ENCODE measurements at places on chromosomes 6 and 20. TPM values are rescaled to one million over a fixed set of nuclear protein-coding genes. Genes with fewer than 3 reads are reported as not detected.

DNA sequence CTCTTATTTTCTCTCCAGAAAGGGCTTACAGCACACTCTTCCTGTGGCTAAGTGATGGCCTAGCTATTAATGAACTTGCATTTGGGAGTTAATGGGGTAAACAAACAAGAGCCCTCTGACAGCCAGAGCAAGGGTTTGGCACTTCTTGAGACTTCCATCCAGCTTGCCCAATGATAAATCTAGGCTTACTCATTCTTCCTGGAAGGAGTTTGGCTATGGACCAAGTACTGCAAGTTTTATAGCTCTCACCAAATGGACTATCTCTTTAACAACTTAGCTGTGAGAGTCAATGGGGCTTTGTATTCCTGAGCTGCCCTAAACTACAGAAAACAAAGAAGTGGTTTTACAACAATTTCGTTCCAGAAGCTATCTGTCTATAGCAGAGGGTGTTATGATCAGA, 16.7 kb upstream of the PI3 start:
- DNase-seq = no peak
- H3K27ac ChIP-seq = no peak overlapping the region
- H3K36me3 ChIP-seq = no peaks in the 10 kb centered on the region
- H3K4me1 ChIP-seq = no peaks in the 10 kb centered on the region

Gene LRRN4
- total RNA-seq = 2.2 TPM

Gene LY6G6D
- not detected for total RNA-seq

Gene ZNF831
- total RNA-seq = not detected

DNA sequence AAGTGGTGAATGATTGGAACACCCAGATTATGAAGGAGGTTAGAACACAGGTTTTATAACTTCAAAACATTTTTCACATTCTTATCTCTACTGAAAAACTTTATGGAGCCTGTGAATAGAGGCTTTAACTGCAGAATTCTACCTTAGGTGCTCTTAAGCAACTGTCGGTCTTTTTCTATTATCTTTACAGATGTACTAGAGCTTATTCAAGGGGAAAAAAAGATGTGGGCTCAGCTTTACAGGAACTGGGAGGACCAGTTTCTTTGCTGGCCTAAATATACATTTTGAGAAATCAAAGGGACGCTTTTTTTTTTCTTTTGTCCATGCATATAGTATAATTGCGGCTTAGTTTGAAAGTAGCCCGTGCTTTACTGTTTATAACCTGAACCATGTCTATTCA, 58.9 kb downstream of the UST start:
- H3K27me3 ChIP-seq = no peaks in the 10 kb centered on the region
- no peak overlapping the region for H3K27ac ChIP-seq
- H3K4me3 ChIP-seq = no peak overlapping the region
- H3K36me3 ChIP-seq = no peaks in the 10 kb centered on the region
- no peak for DNase-seq
- peaks cover 66% of the 10 kb centered on the region for H3K4me1 ChIP-seq

GRCh38 chr6:49072146-49072545, 390.9 kb downstream of the MMUT start:
- no peak overlapping the region for H3K27ac ChIP-seq
- H3K27me3 ChIP-seq = no peaks in the 10 kb centered on the region
- H3K36me3 ChIP-seq = no peaks in the 10 kb centered on the region
- no peak for DNase-seq

Gene SSTR4
- total RNA-seq = not detected

GRCh38 chr6:144295211-144295610, 10.1 kb downstream of the UTRN start:
- H3K36me3 ChIP-seq = peaks cover 6% of the 10 kb centered on the region
- DNase-seq = no peak

Gene WFDC2
- 27.2 TPM for total RNA-seq

Gene MYBL2
- total RNA-seq = 95.3 TPM

- no peaks in the 10 kb centered on the region for H3K27me3 ChIP-seq
- no peaks in the 10 kb centered on the region for H3K4me1 ChIP-seq
- peaks cover 4% of the 10 kb centered on the region for H3K36me3 ChIP-seq
- H3K27ac ChIP-seq = peak overlapping the region; percentile 63
- no peak overlapping the region for H3K4me3 ChIP-seq
Observed at GRCh38 chr20:3226093-3226492, 12.9 kb downstream of the SLC4A11 start.

Measured in GM23338 (cell line).